Neural cell (in vitro differentiated cells): ENCODE measurements at places on chromosomes 1 and 21. TPM values are rescaled to one million over a fixed set of nuclear protein-coding genes. Genes with fewer than 3 reads are reported as not detected.

The TMEM54 gene
- 2.1 TPM in 1 of 2 replicates, not detected in the other for polyA plus RNA-seq

The PRKAA2 gene
- 18.5 and 20.0 TPM in 2 replicates for polyA plus RNA-seq

The ASCL5 gene
- polyA plus RNA-seq, result 0.20 TPM in 1 of 2 replicates, not detected in the other

The ARTN gene
- polyA plus RNA-seq, result 1.4 and 2.2 TPM in 2 replicates

The IFI44L gene
- 0.10 TPM in 1 of 2 replicates, not detected in the other for polyA plus RNA-seq

The CFHR3 gene
- not detected in 2 replicates for polyA plus RNA-seq

The HYI gene
- 14.8 and 20.2 TPM in 2 replicates for polyA plus RNA-seq

The RRAGC gene
- polyA plus RNA-seq, result 23.3 and 23.6 TPM in 2 replicates

The LEFTY2 gene
- polyA plus RNA-seq, result not detected in 2 replicates

The SLAMF8 gene
- not detected in 2 replicates for polyA plus RNA-seq

The THRAP3 gene
- 54.4 and 55.8 TPM in 2 replicates for polyA plus RNA-seq

The TSPEAR gene
- polyA plus RNA-seq, result 0.19 TPM in 1 of 2 replicates, not detected in the other

The FCGR1A gene
- not detected in 2 replicates for polyA plus RNA-seq

The GJA8 gene
- not detected in 2 replicates for polyA plus RNA-seq

The CFAP141 gene
- polyA plus RNA-seq, result not detected in 2 replicates

The S100A12 gene
- not detected in 2 replicates for polyA plus RNA-seq

The CD5L gene
- polyA plus RNA-seq, result not detected in 2 replicates

The GALE gene
- 109 and 130 TPM in 2 replicates for polyA plus RNA-seq

The GREM2 gene
- 0.62 and 0.85 TPM in 2 replicates for polyA plus RNA-seq

The CASZ1 gene
- 0.14 and 0.27 TPM in 2 replicates for polyA plus RNA-seq

The PCAT6 gene
- 0.76 and 1.5 TPM in 2 replicates for polyA plus RNA-seq

The MPL gene
- polyA plus RNA-seq, result not detected in 2 replicates

The AIRE gene
- not detected in 2 replicates for polyA plus RNA-seq

The KCNA3 gene
- 5.4 and 5.6 TPM in 2 replicates for polyA plus RNA-seq

The FLG2 gene
- not detected in 2 replicates for polyA plus RNA-seq

The TCP10L gene
- polyA plus RNA-seq, result 1.7 and 2.1 TPM in 2 replicates

The ZNF695 gene
- polyA plus RNA-seq, result 8.0 and 8.4 TPM in 2 replicates

The TEX38 gene
- not detected in 2 replicates for polyA plus RNA-seq

The TAS1R1 gene
- polyA plus RNA-seq, result not detected in 2 replicates

The KRTAP10-3 gene
- not detected in 2 replicates for polyA plus RNA-seq
